GM13976 (cell line): ENCODE measurements at places on chromosomes 3 and 15.

DNA sequence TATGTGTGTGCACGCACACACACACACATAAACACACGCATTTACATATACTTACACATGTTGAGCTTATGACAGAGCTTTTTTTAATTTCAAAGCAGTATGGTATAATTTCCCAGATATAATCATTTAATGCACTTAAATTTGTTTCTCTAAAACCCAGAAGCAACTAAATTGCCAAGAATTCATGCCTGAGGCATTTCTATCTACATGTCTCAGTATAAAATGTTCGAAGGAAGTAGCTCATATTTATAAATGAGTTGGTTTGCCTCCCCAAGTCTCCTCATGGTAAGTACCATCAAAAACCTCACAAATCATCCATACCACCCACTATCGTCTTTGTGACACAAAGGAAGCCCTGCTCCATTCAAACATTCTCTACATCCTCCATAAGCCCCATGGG is 130.6 kb downstream of the RPL22L1 start:
- DNase-seq = no peak

DNA sequence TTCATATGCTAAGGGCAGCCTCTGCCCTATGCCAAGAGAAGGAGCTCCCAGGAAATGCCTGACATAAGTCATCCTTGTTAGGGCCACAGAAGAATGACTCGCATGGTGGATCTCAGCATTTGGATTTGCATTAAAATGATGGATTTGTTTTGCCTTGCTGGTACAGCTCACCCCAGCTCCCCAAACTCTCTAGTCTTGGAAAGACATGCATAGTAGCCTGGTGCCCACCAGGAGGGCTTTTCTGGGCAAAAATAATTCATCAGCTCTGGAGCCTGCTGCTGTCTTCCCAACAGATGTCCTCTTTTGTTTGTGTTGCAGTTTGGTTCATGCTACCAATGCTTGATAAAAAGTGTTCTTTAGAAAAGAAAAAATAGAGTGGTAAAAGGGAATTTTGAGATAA is 833.0 kb downstream of the AGBL1 start:
- no peak for DNase-seq

GRCh38 chr3:188122571-188123169 is 31.3 kb upstream of the LPP start:
- no peak for DNase-seq

GRCh38 chr15:25416693-25417092 is 22.1 kb downstream of the UBE3A start:
- no peak for DNase-seq

DNA sequence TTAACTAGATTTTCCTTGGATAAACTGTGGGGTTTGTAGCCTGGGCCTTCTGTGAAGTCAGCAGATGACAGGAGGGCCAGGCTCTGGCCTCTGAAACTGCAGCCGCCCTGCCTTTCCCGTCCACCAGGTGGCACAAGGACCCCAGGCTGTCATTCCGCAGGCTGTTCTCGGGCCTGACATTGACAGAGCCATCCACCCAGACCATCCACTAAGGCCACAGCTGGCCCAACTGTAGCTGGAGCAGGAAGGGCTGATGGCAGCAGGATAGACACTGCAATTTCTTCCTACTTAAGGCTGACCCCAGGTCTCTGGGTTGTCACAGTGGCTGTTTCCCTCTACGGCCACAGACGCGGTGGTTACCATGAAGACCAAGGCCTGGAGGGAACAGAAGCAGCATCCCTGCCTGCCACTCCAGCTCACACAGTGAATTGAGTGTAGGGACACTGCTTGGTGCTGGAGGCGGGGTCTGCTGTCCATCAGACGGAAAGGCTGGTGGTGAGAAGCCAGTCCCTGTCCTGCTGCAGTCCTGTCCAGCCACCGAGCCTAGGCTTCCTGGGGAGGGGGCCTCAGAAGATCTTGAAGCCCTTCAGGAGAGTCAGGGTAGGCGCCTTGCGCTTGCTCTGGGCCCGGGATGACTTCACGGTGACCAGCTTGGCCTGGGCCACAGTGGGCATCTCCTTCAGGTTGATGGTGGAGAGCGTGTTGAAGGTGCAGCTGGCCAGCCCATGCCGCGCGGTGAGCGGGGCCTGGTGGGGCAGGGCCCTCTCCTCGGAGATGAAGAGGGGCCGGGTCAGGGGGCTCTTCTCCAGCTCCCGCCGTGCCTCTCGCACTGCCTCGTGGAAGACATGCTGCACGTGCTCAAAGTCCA is 9.4 kb downstream of the SLC51B start:
- DNase-seq = peak; percentile 87

- DNase-seq = no peak
Measured at GRCh38 chr3:27094721-27095120, 274.5 kb downstream of the NEK10 start.

- peak; percentile 47 for DNase-seq
Measured at GRCh38 chr3:63911509-63911872, 692 bp downstream of the SCAANT1 start.

GRCh38 chr15:92011611-92012367 is 158.3 kb downstream of the SLCO3A1 start:
- DNase-seq = no peak

GRCh38 chr15:91874992-91875660 is 21.6 kb downstream of the SLCO3A1 start:
- DNase-seq = no peak

DNA sequence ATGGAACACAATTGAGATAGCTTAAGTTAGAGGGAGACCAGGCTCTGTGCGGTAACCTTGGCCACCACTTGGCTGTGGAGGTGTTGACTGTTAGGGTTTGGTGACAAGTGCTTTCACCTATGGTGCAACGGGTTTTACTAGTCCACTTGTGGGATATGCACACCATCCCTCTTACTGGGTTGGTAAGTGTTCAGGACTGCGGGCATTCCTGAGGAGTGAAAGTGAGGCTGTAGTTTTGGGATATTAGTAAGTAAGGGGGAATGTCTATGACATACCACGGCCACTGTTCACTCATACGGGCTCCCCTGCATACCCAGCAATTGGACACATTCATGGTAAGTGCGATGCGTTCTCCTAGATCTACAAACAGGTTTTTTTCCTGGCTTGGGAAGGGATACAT is 8.0 kb upstream of the RAD54L2 start:
- DNase-seq = no peak

GRCh38 chr15:88535100-88535499 is 11.4 kb downstream of the DET1 start:
- no peak for DNase-seq

DNA sequence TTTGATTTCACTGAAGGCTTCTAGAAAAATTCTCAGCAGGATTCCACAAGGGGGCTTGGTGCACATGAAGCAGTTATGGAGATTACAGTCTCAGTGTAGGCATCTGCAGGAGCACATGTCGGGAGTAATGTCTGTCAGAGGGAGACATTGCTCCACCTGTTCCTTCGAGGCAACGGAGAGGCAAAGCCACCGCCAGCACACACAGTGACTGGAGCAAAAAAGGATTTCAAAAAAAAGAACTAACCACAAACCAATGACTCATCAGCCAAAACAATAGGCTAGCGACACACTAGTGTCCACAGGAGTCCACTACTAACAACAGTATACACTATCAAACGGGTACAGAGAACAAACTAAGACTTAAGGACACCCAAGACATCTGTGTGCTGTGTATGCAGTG is 68.9 kb downstream of the NPTN start:
- no peak for DNase-seq

DNA sequence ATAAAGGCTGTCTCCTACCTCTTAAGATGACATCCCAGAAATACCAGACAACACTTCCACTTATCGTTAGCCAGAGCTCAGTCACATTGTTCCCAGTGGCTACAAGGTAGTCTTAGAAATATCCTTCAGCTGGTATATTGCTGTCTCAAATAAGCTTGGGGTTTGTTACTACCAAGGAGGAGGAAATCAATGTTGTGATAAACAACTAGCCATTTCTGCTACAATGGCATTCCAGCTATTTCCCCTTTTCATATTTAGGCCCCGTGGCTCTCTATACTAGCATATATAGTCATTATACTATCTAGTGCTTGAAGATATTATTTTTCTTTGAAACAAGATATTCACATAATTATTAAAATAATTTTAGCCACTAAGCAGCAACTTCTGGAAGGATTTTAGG is 56.5 kb downstream of the VPS8 start:
- no peak for DNase-seq

DNA sequence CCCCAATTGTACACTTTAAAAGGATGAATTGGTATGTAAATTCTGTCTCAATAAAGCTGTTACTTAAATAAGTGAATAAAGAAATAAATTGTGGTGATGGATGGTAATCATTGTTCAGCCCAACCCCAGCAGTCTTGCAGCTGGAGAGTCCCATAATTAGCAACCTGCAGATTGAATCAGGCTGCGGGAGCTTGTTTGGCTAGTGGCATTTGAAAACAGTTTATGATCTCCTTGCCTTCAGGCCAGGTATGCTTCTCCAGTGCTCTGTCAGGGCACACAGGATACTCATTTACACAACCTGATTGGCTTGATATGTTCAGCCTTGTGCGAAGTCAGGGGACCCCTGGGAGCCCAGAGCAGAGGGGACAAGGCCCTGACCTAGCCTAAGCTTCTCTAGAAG is 16.5 kb upstream of the TSEN2 start:
- no peak for DNase-seq

- DNase-seq = peak; percentile 57
Measured at GRCh38 chr3:113277941-113278598, 66.7 kb downstream of the BOC start.

GRCh38 chr15:44441095-44441501 is 13.7 kb downstream of the CTDSPL2 start:
- DNase-seq = no peak

DNA sequence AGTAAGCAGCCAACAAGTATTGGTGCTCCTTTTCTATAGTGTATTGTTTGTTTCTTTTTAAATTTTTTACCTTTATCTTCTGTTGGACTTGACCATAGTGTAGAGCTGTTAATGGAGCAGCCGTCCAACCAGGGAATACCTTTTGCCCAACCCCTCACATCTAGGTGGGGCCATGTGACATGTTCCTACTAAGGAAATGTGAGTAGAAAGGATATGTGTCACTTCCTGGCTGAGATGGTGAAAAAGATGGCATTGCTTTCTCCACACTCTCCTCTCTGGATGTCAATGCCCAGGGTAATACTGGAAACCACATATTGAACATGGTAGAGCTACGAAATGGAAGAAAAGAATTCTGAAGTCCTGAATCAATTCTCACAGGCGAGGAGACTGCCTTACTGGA is 218.8 kb downstream of the TBL1XR1 start:
- DNase-seq = no peak

DNA sequence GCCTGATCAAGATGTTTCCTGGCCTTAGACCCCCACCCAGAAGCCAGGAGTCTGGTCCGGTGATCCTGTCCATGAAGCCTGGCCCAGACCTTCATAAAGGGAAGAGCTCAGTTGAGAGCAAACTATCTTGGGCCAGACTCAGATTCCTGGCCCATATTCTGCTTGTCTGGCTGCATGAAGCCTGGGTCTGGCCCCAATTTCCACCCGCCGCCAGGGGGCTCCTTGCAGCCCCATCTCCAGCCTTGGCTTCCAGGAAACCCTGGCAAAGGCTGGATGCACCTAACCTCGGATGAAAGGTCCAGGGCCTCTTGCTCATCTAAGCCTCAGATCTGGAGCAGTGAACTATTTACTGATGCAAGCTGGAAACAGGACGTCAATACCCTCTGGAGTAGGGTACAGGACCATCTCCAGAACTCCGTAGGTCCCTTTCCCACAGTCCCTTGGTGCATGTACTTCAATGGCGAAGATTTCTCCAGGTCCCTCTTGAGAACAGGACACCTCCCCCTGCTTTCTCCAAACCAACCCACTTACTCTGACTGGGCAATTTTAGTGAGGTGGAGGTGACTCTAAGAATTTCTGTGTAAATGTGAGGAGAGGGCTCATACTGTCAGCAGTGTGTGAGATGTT is 5.6 kb downstream of the FOXL2 start:
- DNase-seq = no peak

- DNase-seq = no peak
Measured at GRCh38 chr15:57305009-57305408, 71.3 kb upstream of the CGNL1 start.

DNA sequence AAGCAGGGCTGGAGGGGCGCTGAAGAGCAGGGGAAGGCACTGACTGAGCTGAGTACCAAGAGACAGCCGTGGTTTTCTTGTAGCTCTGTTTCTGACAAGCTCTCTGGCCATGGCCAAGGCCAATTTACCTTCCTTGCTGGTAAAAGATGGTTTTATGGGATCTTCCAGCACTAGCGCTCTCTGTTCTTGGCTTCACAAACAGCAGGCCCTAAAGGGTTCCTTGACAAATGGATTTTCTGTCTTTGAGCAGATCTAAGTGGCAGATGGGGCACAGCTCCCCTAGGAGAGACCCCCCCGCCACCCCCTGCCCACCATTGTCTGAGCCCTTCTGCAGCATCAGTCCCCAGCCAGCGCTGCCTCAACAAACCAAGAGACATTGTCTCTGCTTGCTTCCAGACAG is 66.6 kb downstream of the GAP43 start:
- DNase-seq = no peak

GRCh38 chr3:111335512-111336303 is 206.3 kb upstream of the CD96 start:
- no peak for DNase-seq

DNA sequence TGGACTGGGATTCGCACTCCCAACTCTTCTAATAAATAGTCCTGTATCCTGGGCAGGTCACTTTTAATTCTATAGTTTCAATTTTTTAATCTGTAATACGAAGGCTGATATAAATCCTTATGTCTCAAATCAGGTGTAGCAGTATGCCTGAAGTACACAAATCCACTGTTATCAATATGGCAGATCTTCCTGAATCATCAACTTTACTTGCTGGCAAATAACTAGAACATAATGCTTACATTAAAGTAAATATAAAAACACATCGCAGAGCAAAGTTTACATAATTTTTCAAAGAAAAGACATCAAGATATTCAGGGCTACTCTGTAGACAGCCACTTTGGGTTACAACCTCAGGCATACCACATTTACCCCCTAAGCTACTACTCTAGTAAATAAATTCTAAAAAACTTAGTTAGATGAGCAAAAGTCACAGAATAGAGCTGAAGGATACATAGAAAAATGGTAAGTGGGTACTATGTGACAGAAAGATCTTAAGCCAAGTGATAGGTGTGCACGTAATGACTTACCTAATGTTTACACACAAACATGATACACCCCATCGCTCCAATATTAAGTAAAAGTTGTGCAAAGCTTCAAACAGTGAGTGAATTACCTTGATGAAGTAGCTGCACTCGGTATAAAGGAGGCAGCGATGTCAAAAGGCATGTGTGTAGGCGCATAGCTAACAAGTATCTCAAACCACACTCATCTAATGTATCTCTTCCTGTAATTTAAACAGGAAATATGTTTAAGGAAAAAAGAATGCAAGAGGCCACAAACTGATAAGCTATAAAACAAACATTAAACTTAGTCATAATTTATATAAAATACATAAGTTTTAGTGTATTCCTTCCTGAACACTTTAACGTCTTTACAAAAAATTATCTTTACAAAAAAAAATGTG is 127.9 kb downstream of the DMXL2 start:
- DNase-seq = no peak

GRCh38 chr3:121957674-121958415 is 63.6 kb downstream of the SLC15A2 start:
- no peak for DNase-seq

- no peak for DNase-seq
Measured at GRCh38 chr15:90287101-90287500, 21.6 kb downstream of the NGRN start.

GRCh38 chr3:102087236-102087635 is 237.9 kb downstream of the NFKBIZ start:
- DNase-seq = no peak

- peak; percentile 71 for DNase-seq
Measured at GRCh38 chr15:20340331-20340811, 201.2 kb downstream of the GOLGA6L6 start.

- DNase-seq = no peak
Measured at GRCh38 chr3:176741664-176742047, 455.6 kb downstream of the TBL1XR1 start.
